Inflammatory macrophage (primary cell): ENCODE measurements at places on chromosomes 7 and 10.

- no peak for DNase-seq
These were observed 861 bp upstream of the USP6NL start for GRCh38 chr10:11612021-11613001.

DNA sequence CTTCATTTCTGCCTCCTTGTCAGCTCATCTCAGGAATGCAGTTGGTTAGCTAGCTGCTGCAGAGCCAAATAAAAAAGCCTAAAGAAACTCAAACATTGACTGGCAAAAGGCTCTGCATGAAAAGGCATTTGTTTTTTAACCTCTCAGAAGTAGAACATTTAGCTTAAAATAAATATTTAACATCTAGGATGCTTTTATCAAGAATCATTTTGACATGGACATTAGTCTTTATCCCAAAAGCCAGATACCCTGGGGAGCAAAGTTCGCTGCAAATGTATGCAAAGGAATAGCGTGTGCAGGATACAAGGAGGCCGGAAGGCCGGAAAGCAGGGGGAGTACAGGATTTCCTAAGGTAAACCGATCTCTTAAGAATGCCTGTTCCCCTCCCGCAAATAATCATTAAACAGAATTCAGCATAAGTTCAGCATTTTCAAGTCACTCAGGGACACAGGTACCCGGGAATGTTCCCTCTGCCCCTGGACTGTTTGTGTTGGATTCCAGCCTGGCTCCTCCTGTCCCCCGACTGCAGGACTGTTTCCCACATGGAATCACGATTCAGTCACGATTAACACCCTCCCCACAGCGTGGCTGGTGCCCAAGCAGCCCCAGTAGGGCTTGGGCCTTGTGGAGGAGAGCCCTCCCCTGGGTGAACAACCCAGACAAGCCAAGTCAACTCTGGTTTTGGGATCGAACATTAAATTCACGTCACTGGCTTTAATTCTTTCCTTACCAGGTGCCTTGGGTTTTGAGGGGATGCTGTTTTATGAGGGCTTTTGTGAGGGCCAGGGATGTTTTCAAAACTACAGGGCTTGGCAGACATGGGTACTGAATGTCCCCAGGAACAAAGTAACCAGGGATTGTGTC is 97.8 kb downstream of the HIPK2 start:
- no peak for DNase-seq

GRCh38 chr10:115093776-115094408 is 727 bp downstream of the ATRNL1 start:
- DNase-seq: no peak

DNA sequence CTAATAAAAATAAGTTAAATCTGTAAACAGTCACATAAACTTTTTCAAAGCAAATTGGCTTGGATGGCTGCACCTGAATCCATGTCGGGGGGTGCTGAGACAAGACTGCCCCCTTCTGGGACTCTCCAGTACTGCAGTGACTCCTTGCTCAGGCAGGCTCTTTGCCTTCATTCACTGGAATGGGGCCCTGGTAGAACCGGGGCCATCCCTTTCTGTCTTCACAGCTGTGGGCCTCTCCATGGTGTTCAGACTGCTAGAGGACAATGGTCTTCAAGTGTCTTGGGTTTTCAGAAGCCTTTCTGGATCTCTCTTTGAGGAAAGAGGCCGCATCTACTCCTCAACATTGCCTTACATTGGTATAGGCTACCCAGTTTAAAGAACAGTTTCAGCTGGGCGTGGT is 16.1 kb upstream of the IMPDH1 start:
- peak; percentile 76 for DNase-seq

GRCh38 chr10:89653410-89653869 is 8.4 kb upstream of the PANK1 start:
- no peak for DNase-seq

- no peak for DNase-seq
These were observed 2.4 kb downstream of the TLL2 start for GRCh38 chr10:96511044-96511945.

- no peak for DNase-seq
These were observed 6.8 kb downstream of the DLG5 start for GRCh38 chr10:77919713-77920108.

DNA sequence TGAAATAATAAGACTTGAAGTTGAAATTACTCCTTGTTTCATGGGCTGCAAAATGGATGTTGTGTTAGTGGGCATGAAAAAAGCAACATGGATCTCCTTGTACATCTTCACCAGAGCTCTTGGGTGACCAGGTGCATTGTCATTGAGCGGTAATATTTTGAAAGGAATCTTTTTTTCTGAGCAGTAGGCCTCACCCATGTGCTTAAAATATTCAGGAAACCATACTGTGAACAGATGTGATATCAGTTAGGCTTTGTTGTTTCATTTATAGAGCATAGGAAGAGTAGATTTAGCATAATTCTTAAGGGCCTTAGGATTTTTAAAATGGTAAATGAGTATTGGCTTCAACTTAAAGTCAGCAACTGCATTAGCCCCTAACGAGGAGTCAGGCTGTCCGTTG is 15.3 kb downstream of the STAG3 start:
- no peak for DNase-seq

DNA sequence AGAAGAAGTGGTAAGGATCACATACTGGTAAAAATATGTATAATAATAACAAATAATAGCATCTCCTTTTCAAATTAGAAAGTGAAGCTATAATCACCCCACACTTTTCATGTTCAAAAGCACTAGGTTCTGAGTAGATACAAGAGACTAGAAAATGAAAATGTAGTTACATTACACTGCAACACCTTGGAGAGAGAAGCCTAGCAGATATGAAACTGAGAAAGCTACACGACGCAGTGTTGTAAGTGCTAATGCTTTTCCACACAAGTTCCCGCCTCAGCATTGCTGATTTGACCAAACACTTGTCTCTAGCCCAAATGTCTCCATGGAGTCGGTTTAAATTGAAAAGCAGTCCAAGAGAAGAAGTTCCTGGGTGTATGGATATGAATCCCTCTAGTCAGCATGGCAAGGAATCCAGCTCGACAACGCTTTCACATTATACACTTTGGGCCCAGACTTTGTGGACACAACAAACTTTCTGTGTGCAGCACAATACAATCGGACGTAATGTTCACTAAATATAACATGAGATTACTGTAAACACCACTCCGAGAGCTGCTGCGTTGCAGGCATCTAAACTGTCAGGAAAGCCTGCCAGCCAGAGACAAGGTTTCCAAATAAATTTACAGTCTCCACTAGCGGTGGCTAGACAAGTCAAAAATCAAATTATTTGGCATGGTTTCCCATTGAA is 1.7 kb downstream of the PDE1C start:
- no peak for DNase-seq

- no peak for DNase-seq
These were observed 10.5 kb downstream of the LIPA start for GRCh38 chr10:89241026-89241425.

- DNase-seq: no peak
These were observed 6.0 kb downstream of the FAM131B start for GRCh38 chr7:143356414-143357050.

DNA sequence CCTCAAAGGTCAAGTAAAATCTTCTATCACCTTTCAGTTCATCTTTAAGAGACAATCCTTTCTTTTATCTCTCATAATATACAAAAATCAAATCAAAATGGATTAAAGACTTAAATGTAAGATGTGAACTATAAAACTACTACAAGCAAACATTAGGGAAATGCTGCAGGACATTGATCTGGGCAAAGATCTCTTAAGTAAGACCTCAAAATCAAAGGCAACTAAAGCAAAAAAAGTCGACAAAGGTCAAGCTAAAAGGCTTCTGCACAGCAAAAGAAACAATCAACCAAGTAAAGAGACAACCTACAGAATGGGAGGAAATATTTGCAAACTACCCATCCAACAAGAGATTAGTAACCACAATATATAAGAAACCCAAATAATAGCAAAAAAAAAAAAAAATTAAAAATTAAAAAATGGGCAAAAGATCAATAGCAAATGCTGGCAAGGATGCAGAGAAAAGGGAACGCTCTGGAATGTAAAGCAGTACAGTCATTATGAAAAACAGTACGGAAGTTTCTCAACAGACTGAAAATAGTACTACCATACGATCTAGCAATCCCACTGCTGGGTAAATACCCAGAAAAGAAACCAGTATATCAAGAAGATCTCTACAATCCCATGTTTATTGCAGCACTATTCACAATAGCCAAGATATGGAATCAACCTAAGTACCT is 41.7 kb downstream of the TNPO3 start:
- DNase-seq: peak; percentile 70

DNA sequence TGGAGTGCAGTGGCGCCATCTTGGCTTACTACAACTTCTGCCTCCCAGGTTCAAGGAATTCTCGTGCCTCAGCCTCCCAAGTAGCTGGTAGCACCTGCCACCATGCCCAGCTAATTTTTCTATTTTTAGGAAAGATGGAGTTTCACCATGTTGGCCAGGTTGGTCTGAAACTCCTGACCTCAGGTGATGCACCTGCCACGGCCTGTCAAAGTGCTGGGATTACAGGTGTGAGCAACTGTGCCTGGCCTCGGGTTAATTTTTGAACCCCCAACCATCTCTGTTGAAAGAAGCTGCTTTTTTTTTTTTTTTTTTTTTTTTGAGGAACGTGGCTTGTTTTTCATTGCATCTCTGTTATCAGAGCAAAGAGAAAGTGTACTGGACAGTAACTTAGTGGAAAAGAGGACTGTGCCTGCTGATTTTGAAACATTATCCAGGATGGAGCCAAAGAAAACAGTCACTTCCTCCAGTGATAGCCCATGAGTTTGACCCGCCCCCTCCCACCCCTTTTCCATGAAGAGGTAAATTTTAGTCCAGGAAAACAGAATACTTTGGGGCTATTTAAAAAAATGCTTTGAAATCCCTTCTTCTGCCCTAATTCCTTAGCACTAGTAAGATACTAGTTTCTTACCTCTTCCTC is 38.3 kb downstream of the WBP1L start:
- no peak for DNase-seq

- peak; percentile 67 for DNase-seq
These were observed 243.7 kb downstream of the INHBA start for GRCh38 chr7:41459183-41459582.

DNA sequence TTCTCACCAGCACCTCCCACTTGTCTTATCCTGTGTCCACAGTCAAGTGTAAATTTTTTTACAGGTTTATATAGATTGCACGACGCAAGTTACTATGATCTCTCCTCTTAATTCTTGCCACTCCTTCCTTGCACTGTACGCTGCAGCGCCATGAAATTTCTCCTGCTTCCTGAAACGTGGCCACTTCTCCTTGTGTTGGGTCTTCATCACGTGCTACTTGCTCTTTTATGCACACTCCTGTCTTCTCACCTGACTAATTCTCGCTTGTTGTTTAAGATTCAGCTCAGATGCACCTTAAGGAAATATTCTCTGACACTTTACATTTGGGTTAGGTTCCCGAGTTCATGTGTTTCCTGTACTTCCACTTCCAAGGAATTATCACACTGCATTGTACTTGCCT is 76.5 kb upstream of the ODAD2 start:
- DNase-seq: no peak

DNA sequence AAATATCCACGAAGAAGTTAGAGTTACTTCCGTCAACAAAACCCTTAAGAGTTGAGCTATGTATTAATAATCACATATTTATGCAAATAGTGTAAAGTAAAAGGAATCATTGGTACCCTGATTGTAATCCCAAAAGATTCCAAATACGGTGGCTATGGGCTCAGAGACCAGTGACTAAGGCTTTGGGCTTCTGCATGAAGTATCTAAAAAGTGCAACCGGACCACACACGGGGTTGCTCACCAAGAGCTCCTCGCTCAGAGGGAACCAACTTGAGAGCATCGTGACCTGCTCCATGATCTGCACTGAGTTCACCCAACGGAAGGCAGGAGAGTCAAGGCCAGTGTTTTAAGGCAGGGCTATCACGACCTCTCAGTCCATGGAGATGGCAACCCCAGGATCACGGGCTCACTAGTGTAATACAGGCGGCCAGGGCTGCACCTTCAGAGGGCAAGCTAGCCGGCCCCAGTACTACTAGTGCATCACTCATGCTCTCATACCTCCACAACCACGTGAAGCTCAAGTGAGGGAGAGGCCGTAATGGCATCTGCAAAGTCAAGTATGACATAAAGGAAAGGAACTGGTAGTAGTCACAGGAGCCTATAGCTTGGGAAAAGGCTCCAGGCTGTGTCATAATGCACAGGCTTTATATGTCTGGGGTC is 77.1 kb upstream of the CAMK2B start:
- no peak for DNase-seq

DNA sequence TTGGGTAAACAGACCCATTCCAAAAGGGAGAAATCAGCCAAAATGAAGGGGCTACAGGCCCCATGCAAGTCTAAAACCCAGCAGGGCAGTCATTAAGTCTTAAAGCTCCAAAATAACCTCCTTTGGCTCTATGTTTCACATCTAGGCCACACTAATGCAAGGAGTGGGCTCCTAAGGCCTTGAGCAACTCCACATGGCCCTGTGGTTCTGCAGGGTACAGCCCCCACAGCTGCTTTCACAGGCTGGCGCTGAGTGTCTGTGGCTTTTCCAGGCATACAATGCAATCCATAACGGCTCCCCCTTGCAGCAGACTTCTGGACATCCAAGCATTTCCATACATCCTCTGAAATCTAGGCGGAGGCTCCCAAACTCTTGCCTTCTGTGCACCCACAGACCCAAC is 9.0 kb downstream of the TMEM243 start:
- no peak for DNase-seq

DNA sequence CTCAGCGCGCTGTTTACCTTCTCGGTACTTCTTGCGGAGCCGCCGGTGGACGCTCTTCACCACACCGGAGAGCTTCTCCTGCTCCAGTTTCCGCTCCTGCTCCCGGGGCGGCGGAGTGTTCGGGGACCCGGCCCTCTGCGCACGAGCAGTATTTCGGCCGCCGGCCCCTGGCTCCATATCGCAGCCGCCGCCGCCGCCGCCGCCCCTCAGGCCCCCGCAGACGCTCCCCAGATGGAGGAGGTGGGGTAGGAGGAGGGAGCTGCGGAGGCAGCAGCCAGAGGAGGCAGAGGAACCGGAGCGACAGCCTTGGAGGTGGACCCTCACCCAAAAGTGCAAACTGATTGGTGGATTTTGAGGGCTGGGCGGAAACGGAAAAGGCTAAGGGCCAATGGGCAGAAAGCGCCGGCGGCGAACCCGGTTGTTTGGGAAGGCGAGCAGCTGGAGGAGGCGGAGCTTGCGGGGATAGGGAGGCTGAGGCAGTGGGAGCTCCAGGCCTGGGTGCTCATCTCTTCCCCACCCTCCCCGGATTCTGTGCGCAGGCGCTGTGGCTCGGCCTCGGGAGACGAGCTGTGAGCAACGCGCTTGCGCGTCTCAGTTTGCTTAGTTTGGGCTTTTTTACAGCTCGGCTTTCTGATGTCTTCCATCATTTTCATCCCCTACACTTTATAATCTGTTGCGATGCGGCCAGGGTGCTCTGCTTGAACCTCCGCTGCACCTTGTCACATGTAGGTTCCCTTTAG is 146.9 kb downstream of the GPR85 start:
- peak; percentile 99 for DNase-seq

- DNase-seq: no peak
These were observed 58.3 kb upstream of the SHH start for GRCh38 chr7:155870334-155871180.

GRCh38 chr7:157500171-157500960 is 163.6 kb downstream of the DNAJB6 start:
- no peak for DNase-seq

- no peak for DNase-seq
These were observed 484.6 kb downstream of the PLXNA4 start for GRCh38 chr7:132091706-132092105.
